ENCODE measurements at places on chromosomes 5 and 9. TPM values are rescaled to one million over a fixed set of nuclear protein-coding genes. Genes with fewer than 3 reads are reported as not detected.

GRCh38 chr5:157267761-157268480, 2.0 kb downstream of the CYFIP2 start:
- H3K4me3 ChIP-seq, result peak overlapping the region; percentile 68
- peaks cover 86% of the 10 kb centered on the region for H3K4me1 ChIP-seq
- no peaks in the 10 kb centered on the region for H3K36me3 ChIP-seq
- H3K27me3 ChIP-seq, result no peaks in the 10 kb centered on the region
- no peak overlapping the region for H3K27ac ChIP-seq
- DNase-seq, result no peak

GRCh38 chr5:110544603-110545002, 181.9 kb downstream of the TMEM232 start:
- H3K36me3 ChIP-seq, result no peaks in the 10 kb centered on the region
- no peaks in the 10 kb centered on the region for H3K27me3 ChIP-seq
- H3K4me1 ChIP-seq, result no peaks in the 10 kb centered on the region
- no peak overlapping the region for H3K27ac ChIP-seq

GRCh38 chr5:95891499-95891898, 69.0 kb upstream of the GLRX start:
- H3K4me1 ChIP-seq, result no peaks in the 10 kb centered on the region
- no peaks in the 10 kb centered on the region for H3K27me3 ChIP-seq
- no peak for DNase-seq
- H3K4me3 ChIP-seq, result no peak overlapping the region
- no peak overlapping the region for H3K27ac ChIP-seq

DNA sequence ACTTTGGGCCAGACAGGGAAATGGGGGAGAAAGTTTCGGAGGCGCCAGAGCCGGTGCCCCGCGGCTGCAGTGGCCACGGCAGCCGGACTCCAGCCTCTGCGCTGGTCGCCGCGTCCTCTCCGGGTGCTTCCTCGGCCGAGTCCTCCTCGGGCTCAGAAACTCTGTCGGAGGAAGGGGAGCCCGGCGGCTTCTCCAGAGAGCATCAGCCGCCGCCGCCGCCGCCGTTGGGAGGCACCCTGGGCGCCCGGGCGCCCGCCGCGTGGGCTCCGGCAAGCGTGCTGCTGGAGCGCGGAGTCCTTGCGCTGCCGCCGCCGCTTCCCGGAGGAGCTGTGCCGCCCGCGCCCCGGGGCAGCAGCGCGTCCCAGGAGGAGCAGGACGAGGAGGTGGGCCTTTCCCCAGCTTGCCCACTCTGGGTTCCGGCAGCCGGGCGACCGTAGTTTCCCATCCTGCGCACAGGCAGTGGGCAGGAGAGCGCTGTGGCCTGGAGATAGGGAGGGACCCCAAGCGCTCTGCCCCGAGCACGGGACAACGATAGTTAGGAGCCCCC, 516 bp downstream of the MAST4 start:
- no peak overlapping the region for H3K27ac ChIP-seq
- no peak overlapping the region for H3K4me3 ChIP-seq
- DNase-seq, result no peak
- H3K27me3 ChIP-seq, result peaks cover 4% of the 10 kb centered on the region

The PCDHGA3 gene
- not detected for total RNA-seq

GRCh38 chr5:90767710-90768109, 209.1 kb downstream of the ADGRV1 start:
- H3K27me3 ChIP-seq, result no peaks in the 10 kb centered on the region
- no peaks in the 10 kb centered on the region for H3K36me3 ChIP-seq
- DNase-seq, result no peak
- H3K27ac ChIP-seq, result no peak overlapping the region
